ENCODE measurements at places on chromosomes 12 and 14. TPM values are rescaled to one million over a fixed set of nuclear protein-coding genes. Genes with fewer than 3 reads are reported as not detected.

Gene IL22
- total RNA-seq, result 0.69 TPM

Gene HELB
- total RNA-seq, result 43.3 TPM

Gene GPR135
- total RNA-seq, result 1.5 TPM

Gene DYNLL1
- total RNA-seq, result 297 TPM

Gene SLC35F4
- not detected for total RNA-seq

Gene SMARCD1
- total RNA-seq, result 62.3 TPM

Gene C12orf54
- not detected for total RNA-seq

GRCh38 chr12:65602253-65602609 lies 222.1 kb upstream of the HMGA2 start:
- H3K27ac ChIP-seq, result no peak overlapping the region
- peaks cover 17% of the 10 kb centered on the region for H3K27me3 ChIP-seq
- peaks cover 2% of the 10 kb centered on the region for H3K4me1 ChIP-seq
- no peak for DNase-seq

DNA sequence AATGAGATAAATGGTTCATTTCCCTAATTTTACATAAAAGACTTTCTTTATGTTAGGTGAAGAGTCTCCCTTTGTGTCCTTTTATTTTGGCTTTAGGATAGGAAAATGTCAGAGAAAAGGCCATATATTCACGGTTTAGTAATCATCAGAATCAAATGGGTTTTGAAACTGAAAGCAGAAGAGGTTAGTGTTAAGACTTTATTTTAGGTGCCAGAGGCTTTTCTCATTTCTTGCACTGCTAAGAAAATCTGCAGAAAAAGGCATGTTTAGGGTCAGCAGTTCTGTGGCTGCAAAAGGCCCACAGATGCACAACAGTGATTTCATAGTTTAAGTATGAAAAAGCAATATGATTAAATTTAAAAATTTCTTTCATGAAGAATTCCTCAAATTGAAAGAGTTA lies 80.4 kb upstream of the SINHCAF start:
- H3K4me3 ChIP-seq, result no peak overlapping the region
- no peaks in the 10 kb centered on the region for H3K36me3 ChIP-seq
- peaks cover 7% of the 10 kb centered on the region for H3K4me1 ChIP-seq

GRCh38 chr12:108693751-108694150 lies 37.6 kb downstream of the CORO1C start:
- peak overlapping the region; percentile 6 for H3K4me3 ChIP-seq
- H3K36me3 ChIP-seq, result peaks cover 14% of the 10 kb centered on the region
- DNase-seq, result no peak

DNA sequence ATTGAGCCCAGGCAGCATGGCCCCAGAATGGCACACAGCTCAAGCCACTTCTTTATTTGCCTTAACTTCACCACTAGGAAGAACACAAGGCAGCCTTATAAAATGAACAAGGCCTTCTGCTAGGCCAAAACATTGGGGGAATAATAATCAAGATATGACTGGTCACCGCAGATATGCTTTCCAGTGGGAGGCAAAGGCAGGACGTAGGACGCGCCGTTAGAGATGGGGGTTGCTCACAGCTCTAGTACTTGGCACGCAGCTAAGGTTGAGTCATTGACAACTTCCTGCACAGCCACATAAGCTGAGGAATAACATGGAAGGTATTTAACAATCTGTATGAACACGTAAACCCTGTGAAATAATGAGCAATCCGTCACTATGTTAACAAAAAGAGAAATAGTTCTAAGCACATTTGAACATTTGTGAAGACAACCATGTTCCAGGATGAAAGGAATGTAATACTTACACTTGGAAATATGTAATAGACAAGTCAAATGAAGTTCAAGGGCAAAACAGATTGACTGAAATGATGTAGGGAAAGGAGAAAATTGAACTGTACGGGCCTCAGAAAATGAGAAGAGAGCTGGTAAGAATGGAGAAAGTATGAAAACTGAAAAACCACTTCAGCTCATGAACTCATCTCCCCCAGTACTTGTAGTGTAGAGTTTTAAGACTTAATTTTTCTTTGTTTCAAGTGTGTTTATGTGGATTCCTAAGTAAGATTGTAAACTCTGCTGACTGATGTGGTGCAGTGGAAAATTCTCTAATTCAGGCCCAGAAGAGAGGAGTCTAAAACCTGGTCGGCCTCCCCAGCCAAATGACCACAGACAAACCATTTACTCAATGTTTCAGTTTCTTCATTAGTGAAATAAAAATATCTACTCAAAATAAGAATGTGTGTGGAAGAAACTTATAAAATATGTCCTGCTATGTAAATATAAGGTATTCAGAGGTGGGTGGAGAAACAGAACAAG lies 59.3 kb upstream of the CCDC91 start:
- H3K27ac ChIP-seq, result no peak overlapping the region
- no peak overlapping the region for H3K4me3 ChIP-seq
- DNase-seq, result no peak
- no peaks in the 10 kb centered on the region for H3K4me1 ChIP-seq

- no peak overlapping the region for H3K27ac ChIP-seq
- H3K36me3 ChIP-seq, result no peaks in the 10 kb centered on the region
- H3K27me3 ChIP-seq, result no peaks in the 10 kb centered on the region
- H3K4me3 ChIP-seq, result no peak overlapping the region
- peak; percentile 22 for DNase-seq
These were observed 321.4 kb upstream of the LRFN5 start for GRCh38 chr14:41285186-41285748.

DNA sequence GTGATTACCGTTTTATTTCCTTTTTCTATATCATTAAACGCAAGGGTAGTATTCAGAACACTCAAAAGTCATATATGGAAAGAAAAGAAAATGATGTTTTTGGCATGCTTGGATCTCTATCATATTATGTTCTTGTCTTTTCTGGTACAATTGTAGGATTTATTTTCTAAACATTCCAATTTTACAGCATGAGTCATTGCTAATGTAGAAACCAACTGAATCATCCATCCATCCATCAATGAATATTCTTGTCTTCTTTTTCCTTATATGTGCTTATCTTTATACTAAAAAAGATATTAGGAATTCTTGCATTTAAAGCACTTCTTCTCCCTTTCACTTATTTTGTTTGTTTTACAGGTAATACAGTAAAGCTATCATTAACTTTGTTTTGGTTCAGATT lies 20.4 kb upstream of the AMIGO2 start:
- no peak for DNase-seq
- H3K4me1 ChIP-seq, result peaks cover 6% of the 10 kb centered on the region
- no peaks in the 10 kb centered on the region for H3K27me3 ChIP-seq
- H3K4me3 ChIP-seq, result no peak overlapping the region

- H3K27ac ChIP-seq, result peak overlapping the region; percentile 100
- H3K27me3 ChIP-seq, result peaks cover 1% of the 10 kb centered on the region
These were observed 31.4 kb upstream of the C12orf76 start for GRCh38 chr12:110079477-110080400.

- no peak overlapping the region for H3K4me3 ChIP-seq
- H3K36me3 ChIP-seq, result no peaks in the 10 kb centered on the region
- peaks cover 2% of the 10 kb centered on the region for H3K27me3 ChIP-seq
- H3K27ac ChIP-seq, result no peak overlapping the region
These were observed 163.8 kb upstream of the LMNTD1 start for GRCh38 chr12:25716842-25717241.

DNA sequence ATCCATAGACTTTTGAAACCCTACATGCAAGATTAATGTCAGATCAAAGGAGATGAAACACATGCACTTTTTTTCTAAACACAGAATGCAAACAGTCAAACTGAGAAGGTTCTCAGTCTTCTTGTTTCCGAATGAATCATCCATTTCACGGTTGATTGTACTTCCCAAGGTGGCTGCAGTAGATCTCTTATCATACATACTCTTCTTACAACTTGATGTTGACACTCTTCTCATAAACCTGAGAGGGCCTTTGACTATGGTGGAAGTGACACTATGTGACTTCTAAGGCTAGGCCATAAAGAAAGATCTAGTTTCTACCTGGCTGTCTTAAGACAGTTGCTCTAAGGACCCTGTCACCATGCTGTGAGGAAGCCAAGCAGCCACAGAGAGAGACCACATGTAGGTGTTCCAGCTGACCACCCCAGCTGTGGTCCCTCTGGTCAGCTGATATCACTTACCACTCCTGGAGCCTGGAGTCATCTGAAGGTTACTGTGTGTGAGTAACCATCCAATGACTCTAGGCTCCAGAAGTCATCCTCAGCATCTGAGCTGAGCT lies 67.2 kb upstream of the HMGA2 start:
- H3K4me1 ChIP-seq, result peaks cover 11% of the 10 kb centered on the region
- no peak for DNase-seq
- H3K27ac ChIP-seq, result no peak overlapping the region
- no peak overlapping the region for H3K4me3 ChIP-seq

DNA sequence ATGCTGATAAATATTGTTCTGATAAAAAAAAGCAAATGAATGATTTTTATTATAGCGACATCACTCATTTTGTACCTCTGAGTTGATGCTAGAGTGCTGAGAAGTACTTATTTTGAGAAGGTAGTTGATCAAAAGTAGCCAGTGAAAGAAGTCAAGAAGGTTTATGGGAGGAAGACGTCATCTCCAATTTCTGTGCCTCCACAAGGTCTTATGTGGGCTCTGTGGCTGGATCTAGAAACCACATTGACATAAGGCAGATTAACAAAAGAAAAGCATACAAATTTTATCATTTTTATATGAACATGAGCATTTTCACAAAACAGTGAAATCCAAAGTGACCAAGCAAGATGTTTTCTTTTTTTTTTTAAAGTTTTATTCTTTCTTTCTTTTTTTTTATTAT lies 289.5 kb upstream of the FAR2 start:
- no peaks in the 10 kb centered on the region for H3K4me1 ChIP-seq
- no peaks in the 10 kb centered on the region for H3K36me3 ChIP-seq
- no peak overlapping the region for H3K27ac ChIP-seq

GRCh38 chr12:129594098-129594497 lies 309.7 kb downstream of the TMEM132D start:
- no peak overlapping the region for H3K27ac ChIP-seq
- no peak for DNase-seq
- no peak overlapping the region for H3K4me3 ChIP-seq
- no peaks in the 10 kb centered on the region for H3K36me3 ChIP-seq

- no peak overlapping the region for H3K27ac ChIP-seq
- no peaks in the 10 kb centered on the region for H3K36me3 ChIP-seq
- no peak for DNase-seq
- no peaks in the 10 kb centered on the region for H3K27me3 ChIP-seq
- no peaks in the 10 kb centered on the region for H3K4me1 ChIP-seq
These were observed 345.3 kb downstream of the RPL10L start for GRCh38 chr14:46306267-46306666.

DNA sequence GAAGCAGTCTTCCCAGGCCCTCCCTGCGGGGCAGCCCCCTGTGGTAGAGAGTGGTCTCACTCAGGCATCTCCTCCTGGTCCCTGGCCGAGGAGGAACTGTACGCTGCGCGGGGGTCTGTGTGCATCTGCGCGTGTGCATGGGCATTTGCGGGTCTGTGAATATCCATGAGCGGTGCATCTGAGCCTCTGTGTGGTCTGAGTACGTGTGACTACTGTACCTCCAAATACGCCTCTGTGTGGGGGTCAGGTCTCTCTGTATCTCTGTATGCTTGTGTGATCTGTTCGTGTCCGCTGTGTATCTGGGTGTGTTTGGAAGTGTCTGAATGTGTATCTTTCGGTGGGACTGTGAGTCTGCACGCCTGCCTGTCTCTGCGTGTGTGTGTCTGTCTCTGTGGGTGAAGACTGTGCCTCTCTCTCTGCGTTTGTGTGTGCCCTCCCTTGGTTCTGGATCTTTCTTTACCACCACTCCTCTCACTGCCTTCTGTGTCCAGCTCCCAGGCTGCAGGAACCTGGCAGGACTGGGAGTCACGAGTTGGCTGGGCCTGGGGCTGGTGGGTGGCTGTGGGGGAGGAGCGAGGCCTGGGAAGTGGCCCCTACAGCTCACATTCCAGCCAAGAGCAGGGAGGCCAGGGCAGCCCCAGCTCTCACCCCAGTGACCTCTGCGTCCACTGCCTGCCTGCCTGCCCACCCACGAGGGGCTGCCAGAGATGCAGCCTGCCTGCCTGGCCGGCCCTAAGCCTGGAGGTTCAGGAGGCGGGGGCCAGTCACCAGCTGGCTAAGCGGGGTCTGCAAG lies 1.1 kb upstream of the PGF start:
- no peak overlapping the region for H3K4me3 ChIP-seq
- peaks cover 14% of the 10 kb centered on the region for H3K27me3 ChIP-seq
- no peak overlapping the region for H3K27ac ChIP-seq
- H3K4me1 ChIP-seq, result no peaks in the 10 kb centered on the region
- DNase-seq, result no peak

DNA sequence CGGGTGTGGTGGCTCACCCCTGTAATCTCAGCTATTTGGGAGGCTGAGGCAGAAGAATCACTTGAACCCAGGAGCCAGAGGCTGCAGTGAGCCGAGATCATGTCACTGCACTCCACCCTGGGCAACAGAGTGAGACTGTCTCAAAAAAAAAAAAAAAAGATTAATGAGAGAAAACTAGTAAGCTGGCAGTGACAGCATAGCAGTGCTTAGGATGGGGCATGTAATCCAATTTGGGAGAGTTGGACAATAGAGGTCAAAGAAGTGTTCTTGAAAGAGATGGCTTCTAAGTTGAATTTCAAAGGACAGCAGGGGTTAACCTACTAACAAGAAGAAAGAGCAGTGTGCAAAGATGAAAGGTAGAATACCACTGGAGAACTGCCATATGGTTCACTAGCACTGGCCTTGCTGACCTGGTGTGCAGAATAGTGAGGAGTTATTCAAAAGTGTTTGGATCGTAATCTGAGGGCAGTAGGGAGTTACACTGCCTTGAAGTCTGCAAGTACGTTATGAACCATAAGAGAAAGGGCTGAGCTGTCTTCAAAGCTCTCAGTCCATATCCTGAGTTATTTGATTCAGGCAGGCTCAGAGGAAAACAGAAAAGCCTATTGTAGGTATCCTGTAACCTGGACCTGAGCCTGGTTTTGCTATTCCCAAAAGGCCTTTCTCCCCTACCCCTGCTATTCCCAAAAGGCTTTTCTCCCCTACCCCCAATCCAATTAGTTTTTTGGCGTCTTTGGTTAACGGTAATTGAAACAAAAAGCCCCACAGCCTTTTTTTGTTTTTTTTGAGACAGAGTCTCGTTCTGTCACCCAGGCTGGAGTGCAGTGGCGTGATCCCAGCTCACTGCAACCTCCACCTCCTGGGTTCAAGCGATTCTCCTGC lies 3.4 kb downstream of the XPOT start:
- H3K27me3 ChIP-seq, result no peaks in the 10 kb centered on the region
- H3K27ac ChIP-seq, result no peak overlapping the region
- peaks cover 27% of the 10 kb centered on the region for H3K36me3 ChIP-seq
- no peak for DNase-seq

GRCh38 chr12:2324387-2324786 lies 271.6 kb downstream of the CACNA1C start:
- peaks cover 10% of the 10 kb centered on the region for H3K27me3 ChIP-seq
- H3K4me3 ChIP-seq, result no peak overlapping the region
- DNase-seq, result no peak
- H3K36me3 ChIP-seq, result no peaks in the 10 kb centered on the region
- H3K4me1 ChIP-seq, result no peaks in the 10 kb centered on the region

All from activated CD4-positive, alpha-beta T cell treated with anti-CD3 and anti-CD28 coated beads, Interleukin-2, amount 10 ng/mL, durations not matched to agents 7 days and 5 days (primary cell).